ENCODE measurements at places on chromosomes 16 and 17.

DNA sequence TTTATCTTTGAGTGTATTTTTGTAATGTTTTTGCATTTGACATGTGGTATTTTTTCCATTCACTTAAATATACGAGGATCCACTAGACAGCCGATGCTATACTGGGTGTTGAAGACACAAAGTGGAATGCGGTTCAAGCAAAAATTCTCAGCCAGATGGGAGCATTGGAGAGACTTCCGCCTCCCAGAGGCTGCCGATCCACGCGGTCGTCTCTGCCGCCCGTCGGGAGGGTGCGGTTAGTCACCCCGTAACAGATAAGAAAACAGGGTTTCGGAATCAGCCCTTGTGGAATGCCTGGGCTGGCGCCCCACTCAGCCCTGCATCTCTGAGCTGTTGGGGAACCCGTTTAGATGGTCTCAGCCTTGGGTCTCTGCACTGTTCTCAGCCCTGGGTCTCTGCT lies 7.3 kb downstream of the GSE1 start:
- DNase-seq = no peak

DNA sequence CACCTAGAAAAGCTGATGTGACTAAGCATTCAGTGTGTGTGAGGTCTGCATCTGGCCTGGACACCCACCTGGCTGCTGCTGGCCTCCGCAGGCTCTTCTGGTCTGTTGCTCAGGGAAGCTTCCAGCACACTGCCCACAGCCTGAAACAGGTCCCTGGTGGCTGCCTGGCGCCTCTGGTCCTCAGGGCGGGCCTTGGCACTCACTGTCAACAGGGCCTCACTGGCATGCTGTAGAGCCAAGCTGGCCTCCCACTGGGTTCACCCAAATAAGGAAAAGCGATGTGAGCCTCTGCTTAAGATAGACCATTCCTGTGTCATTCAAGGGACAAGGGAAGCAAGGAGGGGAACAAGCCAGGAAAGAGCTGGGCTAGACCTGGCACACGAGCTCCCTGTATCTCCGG lies 70.6 kb upstream of the BCO1 start:
- DNase-seq = no peak

DNA sequence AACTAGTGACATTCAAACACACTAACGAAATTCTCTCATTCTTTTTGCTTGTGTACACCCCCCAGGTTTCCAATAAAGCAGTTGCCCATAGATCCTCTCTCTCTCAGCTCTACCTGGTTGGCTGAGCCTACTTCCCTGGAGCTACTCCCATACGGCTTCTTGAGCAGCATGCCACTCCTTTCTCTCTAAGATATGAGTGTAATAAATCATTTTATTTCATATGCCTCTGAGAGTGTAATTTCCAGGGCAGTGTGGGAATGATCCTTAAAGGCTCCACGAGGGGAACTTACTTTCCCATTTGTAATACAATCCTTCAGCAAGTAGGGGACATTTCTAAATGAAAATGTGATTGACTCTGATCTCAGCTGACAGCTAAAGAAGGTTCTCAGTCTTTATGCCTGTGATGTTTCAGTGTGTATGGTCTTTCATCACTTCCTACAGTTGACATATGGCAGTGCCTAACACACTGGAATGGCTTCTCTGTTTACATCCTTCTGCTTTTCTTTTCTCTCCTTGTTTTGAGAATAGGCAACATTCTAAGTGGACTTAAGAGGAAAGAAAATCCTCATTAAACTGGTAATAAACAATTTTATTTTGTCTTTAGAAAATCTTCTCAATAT lies 1194.3 kb upstream of the CDH8 start:
- DNase-seq = no peak

- DNase-seq = no peak
Measured at GRCh38 chr17:74936470-74936799, 737 bp downstream of the OTOP3 start.

DNA sequence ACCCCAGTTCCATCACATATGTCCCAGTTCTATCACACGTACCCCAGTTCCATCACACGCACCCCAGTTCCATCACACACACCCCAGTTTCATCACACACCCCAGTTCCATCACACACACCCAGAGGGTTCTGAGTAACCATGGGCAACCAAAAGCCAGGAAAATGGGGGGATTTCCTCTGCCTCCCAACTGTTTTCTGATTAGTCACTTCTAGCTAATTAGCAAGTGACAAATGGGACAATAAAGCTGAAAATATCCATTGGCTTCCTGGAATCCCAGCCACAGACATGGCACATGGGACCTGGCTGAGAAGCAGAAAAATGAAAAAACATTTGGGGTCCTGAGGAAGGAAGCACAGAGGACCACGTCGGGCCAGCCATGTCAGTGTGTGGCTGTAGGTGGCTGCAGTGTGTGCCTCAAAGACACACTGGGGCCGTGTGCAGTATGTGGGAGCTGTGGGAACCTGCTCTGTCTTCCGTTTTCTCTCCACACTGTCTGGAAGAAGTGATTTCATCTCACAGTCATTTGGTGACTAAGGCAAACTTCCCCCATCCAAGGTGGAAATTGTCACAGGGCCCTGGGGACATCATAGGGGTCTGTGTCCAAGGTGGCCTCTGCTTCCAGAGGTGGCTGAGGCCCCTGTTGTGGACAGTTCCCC lies 106.7 kb downstream of the CMIP start:
- DNase-seq = no peak

GRCh38 chr17:78241277-78242023 lies 10.0 kb downstream of the TMEM235 start:
- DNase-seq = no peak

Measured in smooth muscle cell of the brain vasculature (primary cell).